Omental fat pad (tissue), 4 donors: ENCODE measurements at places on chromosomes 16 and 17. TPM values are rescaled to one million over a fixed set of nuclear protein-coding genes. Genes with fewer than 3 reads are reported as not detected.

MYH1 gene
- total RNA-seq, result not detected

SEC14L5 gene
- total RNA-seq, result 0.65 TPM

KCNG4 gene
- not detected for total RNA-seq

RCVRN gene
- 0.56 TPM for total RNA-seq

SPATA32 gene
- total RNA-seq, result 0.65 TPM

DNAAF1 gene
- not detected for total RNA-seq

TBC1D3L gene
- total RNA-seq, result 10.8 TPM

ZG16B gene
- 1.0 TPM for total RNA-seq

METRNL gene
- total RNA-seq, result 271 TPM

LRRC37A3 gene
- total RNA-seq, result 6.3 TPM

DOC2B gene
- total RNA-seq, result 4.9 TPM

PRR29 gene
- total RNA-seq, result 0.38 TPM

SEPTIN1 gene
- total RNA-seq, result 2.5 TPM

KRTAP2-2 gene
- not detected for total RNA-seq

ABAT gene
- 8.4 TPM for total RNA-seq

CCL8 gene
- 3.2 TPM for total RNA-seq

ATP2A1 gene
- 0.37 TPM for total RNA-seq

C17orf100 gene
- 0.79 TPM for total RNA-seq

BICDL2 gene
- not detected for total RNA-seq

EPN3 gene
- not detected for total RNA-seq

KRTAP4-3 gene
- total RNA-seq, result not detected

WNK4 gene
- total RNA-seq, result 0.63 TPM

TMIGD1 gene
- total RNA-seq, result not detected

CCNF gene
- 2.6 TPM for total RNA-seq
